ENCODE measurements at places on chromosomes 4 and X.

DNA sequence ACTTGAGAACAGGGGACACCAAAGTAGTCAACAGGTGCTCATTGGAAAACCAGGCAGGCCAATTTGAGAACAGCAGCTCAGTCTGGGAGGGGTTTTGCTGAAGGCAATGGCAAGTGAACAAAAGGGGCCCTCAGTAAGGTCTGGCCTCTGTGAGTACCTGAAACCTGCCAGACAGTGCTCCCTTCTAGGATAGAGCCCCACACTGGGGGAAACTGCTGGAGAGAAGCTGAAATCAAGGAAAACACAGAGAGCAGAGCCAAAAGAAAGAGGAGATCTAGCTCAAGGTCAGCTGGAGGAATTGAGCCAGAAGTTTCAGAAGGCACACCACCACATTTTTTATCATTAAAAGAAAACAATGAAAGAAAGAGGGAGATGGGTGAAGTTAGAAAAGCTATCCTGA is 28.2 kb downstream of the PNMA6E start:
- DNase-seq: no peak

GRCh38 chr4:15755321-15756155 is 22.6 kb upstream of the CD38 start:
- DNase-seq: peak; percentile 89

DNA sequence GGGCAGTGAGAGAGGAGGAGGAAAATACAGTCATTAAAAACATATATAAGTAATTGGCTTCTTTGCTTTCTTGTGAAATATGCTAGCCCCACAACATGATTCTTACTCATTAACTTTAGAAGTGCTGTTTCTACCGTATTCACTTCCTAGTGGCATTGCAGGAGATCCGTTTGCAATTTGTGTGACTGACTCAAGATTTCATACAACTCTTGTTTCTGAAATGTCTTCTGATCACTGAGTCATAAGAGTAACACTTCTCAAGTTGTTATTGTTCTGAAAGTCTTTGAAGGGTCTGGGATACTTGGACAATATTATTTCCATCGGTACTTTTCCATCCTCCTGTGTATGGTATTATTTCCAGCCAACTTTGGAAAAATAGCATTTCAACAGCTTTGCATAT is 310.8 kb downstream of the PACRGL start:
- DNase-seq: no peak

DNA sequence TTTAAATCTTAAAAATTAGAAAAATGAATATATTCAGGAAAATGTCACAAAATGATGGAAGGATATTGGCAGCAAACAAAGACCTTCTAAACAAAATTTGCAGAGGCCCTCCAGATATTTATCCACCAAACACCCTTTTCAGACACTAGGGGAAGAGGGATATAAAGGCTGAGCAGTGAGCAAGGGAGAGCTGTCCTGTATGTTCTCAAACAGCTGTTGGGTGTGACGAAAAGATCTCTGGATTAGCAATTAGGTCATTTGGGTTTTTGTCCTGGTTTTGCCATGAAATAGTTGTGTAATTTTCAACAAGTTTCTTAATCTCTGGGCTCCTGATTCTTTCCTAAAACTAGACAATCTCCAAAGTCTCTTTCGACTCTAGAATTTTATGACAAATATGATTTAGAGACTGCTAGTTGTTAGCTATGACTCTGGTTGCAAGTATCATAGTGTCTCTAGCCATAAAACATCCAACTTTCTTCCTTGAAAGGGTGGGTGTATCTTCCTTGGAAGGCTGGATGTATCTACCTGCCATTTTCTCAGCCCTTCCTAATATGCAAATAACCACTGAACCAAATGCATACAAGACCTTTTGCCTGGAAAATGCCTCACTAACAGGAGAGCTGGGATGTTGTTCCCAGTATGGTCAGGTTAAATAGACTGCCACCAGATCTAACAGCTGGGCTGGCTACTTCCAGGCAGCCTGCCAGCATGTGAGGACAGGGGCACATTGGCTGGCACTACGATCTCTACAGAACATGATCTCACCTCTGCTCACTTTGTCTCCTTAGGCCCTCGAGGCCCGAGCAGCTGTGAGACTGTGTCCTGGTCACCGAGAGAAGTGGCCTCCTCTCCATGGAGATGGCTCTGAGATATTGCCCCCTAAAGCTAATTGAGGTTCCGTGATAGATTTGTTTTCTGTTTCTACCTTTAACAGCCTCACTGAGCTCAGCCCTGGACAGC is 225.5 kb upstream of the JADE1 start:
- no peak for DNase-seq

Measured in ELR (cell line).